ENCODE measurements at places on chromosomes 2 and 18.

DNA sequence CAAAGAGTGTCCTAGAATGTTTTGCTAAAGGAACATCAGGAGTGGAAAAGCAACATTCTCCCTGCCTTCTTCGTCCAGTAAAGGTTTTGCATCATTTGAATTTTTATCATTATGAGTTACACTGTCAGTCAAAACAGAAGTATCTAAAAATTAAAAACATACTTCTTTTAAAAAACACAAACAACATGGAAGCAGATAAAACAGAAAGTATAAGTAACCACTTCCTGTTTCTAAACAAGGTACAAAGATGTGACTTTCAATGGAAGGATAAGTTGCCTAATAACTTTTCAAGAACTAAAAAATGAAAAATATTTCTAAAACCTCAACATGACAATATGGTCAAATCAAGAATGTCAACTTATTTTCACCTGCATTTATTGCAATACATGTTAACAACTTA lies 158.2 kb downstream of the STK39 start:
- no peak for DNase-seq
- no peak overlapping the region for H3K27ac ChIP-seq
- H3K27me3 ChIP-seq = no peaks in the 10 kb centered on the region
- no peak overlapping the region for H3K4me3 ChIP-seq

DNA sequence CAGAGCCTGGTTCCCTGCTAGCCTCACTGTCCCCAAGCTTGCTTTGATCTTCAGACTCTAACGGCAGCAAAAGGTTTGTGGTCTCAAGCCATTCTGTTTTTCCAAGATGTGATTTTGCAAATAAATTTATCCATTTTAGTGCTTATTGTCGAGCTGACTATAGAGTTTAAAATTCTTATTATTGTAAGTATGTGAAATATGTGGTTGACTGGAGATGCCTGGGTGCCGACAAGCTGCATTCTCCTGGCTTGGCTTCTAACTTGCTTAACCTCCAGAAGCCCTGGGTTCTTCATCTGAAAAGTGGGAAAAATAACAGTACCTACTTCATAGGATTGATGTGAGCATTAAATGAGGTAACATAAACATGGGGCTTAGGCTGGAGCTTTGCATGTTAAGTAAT lies 9.9 kb upstream of the EDAR start:
- H3K27me3 ChIP-seq = peaks cover 7% of the 10 kb centered on the region
- H3K4me1 ChIP-seq = no peaks in the 10 kb centered on the region
- no peaks in the 10 kb centered on the region for H3K36me3 ChIP-seq
- peak; percentile 49 for DNase-seq
- H3K4me3 ChIP-seq = no peak overlapping the region

DNA sequence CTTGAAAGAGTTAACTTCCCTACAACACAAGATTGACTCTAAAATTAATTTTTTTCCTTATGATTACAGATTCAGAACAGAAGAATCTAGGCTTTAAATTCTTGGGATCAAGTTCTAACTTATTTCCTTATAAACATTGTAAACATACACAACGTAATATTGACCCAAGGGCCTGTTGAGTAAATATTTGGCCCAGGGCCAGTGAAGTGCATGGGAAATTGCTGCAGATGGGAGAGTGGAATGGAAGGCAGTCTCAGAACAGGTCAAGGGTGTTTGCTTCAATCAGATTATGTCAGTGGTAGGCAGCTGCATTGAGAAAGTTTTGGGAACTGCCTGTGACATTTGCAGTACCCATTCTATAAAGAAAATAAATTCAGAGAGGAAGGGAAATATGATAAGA lies 137.6 kb downstream of the MYO1B start:
- peaks cover 58% of the 10 kb centered on the region for H3K4me1 ChIP-seq
- no peaks in the 10 kb centered on the region for H3K27me3 ChIP-seq
- H3K4me3 ChIP-seq = no peak overlapping the region
- DNase-seq = no peak
- peak overlapping the region; percentile 44 for H3K27ac ChIP-seq

DNA sequence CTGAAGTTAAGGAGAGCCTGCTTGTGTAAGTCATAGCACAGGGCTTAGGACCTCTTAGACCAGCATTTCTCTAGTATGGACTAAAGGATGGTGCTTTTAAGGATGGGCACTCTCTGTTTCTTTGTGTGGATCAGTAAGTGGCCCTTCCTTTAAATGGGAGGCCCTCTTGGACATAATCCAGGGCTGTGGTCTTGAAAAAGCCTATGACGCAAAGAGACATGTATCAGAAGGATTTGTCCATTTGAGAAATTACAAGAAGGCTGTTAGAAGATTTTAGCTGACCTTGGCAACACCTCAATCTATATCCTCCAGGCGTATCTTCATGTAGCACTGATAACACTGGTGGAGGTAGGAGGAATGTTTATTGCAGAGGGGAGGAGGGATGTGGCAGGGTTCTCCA lies 79.2 kb downstream of the PRPF40A start:
- no peak overlapping the region for H3K27ac ChIP-seq
- no peaks in the 10 kb centered on the region for H3K4me1 ChIP-seq
- no peak overlapping the region for H3K4me3 ChIP-seq
- peaks cover 15% of the 10 kb centered on the region for H3K36me3 ChIP-seq
- H3K27me3 ChIP-seq = no peaks in the 10 kb centered on the region

DNA sequence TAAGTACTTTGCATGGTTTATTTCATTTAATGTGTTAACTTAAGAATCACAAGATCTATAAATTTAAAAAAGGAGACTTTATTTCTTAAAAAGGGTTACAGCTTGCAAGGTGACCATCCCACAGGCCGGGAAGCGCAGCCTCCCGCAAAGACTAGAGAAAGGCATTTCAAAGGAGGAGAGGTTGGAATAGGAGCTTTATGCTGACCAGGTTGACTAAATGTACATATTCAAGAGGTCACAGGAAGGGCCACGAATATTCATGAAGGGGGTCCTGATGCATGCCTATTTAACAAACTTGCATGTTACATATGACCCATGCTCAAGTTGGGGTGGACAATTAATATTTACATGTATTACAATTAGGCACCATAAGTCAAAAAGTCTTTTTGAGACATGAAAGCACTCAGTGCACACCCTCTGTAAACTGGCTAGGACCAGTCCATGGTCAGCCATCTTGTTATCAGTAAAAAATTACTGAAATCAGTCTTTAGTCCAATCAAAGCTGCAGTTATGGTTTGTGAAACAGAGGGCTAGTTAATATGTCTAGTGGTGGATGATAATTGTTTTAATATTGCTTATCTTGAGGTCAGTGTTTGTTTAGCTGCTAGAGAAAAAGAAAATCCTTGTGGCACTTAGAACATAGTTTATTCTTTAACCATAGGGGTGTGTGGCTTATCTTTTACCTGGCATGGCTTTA lies 169.3 kb downstream of the KCNE4 start:
- no peak overlapping the region for H3K27ac ChIP-seq
- H3K4me3 ChIP-seq = no peak overlapping the region
- DNase-seq = no peak
- peaks cover 2% of the 10 kb centered on the region for H3K27me3 ChIP-seq
- no peaks in the 10 kb centered on the region for H3K36me3 ChIP-seq
- H3K4me1 ChIP-seq = peaks cover 4% of the 10 kb centered on the region

DNA sequence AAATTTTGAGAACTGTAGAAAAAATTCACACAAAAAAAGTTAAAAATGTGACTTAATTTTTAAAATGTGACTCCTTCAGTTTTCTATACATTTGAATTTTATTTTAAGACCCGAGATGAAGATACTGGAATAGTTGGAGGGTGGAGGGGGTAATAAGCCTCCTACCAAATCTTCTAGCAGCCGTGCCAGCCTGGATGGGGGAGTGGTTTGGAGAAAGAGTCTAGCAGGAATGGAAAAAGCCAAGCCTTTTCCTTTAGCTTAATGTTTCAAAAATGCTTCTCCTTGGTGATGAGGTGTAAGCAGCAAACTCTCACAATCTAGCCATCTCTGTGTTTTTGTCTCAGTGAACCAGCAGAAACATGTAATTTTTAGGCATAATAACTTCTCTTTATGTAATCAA lies 14.7 kb downstream of the CASP8 start:
- no peak overlapping the region for H3K27ac ChIP-seq
- H3K36me3 ChIP-seq = peaks cover 52% of the 10 kb centered on the region
- H3K27me3 ChIP-seq = no peaks in the 10 kb centered on the region
- no peak overlapping the region for H3K4me3 ChIP-seq
- no peaks in the 10 kb centered on the region for H3K4me1 ChIP-seq

DNA sequence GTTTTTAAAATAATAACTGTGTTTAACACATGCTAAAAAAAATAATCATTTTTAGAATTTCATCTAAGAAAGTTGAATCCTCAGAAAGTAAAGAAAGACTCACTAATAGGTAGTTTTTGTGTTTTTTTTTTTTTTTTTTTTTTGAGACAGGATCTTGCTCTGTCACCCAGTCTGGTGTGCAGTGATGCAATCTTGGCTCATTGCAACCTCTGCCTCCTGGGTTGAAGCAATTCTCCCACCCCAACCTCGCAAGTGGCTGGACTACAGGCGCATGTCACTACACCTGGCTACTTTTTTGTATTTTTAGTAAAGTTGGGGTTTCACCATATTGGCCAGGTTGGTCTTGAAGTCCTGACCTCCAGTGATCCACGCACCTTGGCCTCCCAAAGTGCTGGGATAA lies 7.1 kb downstream of the CKAP2L start:
- peak overlapping the region; percentile 43 for H3K27ac ChIP-seq
- H3K36me3 ChIP-seq = peaks cover 30% of the 10 kb centered on the region
- H3K4me1 ChIP-seq = peaks cover 18% of the 10 kb centered on the region
- DNase-seq = no peak
- no peak overlapping the region for H3K4me3 ChIP-seq

DNA sequence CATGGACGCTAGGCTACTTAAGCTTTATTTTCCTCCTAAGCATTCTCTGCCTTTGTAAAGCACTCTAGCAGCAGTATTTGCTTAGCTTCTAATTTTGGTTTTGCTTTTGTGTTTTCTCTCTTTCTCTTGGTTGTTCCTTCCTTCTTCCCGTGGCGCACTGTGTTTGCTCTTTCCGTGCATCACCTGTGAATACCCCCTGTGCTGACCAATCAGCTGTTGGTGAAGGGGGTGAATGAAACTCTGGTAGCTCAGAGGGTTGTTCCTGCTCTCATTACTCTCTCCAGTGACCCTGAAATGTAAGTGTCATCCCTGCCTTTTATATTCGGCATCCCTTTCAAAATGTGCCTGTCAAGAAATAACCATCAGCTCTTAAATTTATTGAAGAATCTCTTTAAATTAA lies 45.5 kb upstream of the TNFRSF11A start:
- H3K4me3 ChIP-seq = no peak overlapping the region
- DNase-seq = no peak
- no peak overlapping the region for H3K27ac ChIP-seq
- no peaks in the 10 kb centered on the region for H3K36me3 ChIP-seq
- peaks cover 35% of the 10 kb centered on the region for H3K4me1 ChIP-seq
- no peaks in the 10 kb centered on the region for H3K27me3 ChIP-seq

DNA sequence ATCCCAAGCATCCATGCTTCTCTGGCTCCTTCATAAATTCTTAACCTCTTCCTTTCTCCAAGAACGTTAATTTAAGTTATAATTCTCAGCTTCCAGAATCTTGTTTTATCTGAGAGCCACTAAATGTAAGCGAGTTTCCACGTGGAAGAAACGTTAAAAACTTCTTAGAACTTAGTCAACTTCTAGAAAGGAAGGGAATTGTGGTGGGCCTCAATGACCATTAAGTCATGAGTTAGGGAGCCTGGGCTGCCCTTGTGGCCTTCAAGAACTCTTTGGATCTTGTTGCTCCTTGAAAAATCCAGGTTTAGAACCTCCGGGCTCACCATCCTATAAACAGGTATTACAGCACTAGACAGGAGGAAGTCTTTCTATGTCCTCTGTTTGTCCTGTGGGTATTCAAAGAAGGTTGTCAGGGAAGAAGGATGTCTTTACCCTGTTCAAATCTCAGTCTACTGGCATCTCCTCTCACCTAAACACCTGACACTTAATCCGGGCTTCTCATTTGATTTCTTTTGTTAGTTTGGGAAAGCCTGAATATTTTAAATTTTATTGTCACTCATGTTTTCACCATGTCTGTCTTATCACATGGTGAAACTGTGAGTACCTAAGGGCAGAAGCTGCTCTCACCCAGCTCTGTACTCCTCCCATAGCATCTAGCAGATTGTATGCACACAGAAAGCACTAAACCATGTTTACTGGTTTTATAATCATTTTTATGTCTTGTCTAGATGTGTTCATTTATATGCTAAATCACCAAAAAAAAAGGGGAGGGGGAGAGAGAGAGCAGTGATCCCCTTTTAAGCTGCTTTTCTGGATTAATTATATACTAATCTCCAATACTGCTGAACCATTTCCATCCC lies 6.3 kb downstream of the RND3 start:
- H3K27me3 ChIP-seq = no peaks in the 10 kb centered on the region
- H3K36me3 ChIP-seq = peaks cover 51% of the 10 kb centered on the region
- H3K4me1 ChIP-seq = peaks cover 85% of the 10 kb centered on the region
- no peak for DNase-seq

GRCh38 chr2:149446748-149447147 lies 116.4 kb downstream of the LYPD6 start:
- no peaks in the 10 kb centered on the region for H3K36me3 ChIP-seq
- no peak overlapping the region for H3K27ac ChIP-seq
- no peak overlapping the region for H3K4me3 ChIP-seq
- H3K4me1 ChIP-seq = no peaks in the 10 kb centered on the region
- DNase-seq = no peak

GRCh38 chr2:11811036-11811654 lies 64.7 kb downstream of the LPIN1 start:
- H3K4me1 ChIP-seq = peaks cover 4% of the 10 kb centered on the region
- no peak overlapping the region for H3K27ac ChIP-seq
- DNase-seq = peak; percentile 83

- peaks cover 2% of the 10 kb centered on the region for H3K4me1 ChIP-seq
- H3K27me3 ChIP-seq = no peaks in the 10 kb centered on the region
- H3K36me3 ChIP-seq = no peaks in the 10 kb centered on the region
- H3K4me3 ChIP-seq = no peak overlapping the region
- DNase-seq = peak; percentile 53
- H3K27ac ChIP-seq = no peak overlapping the region
These were observed 246.4 kb downstream of the KLHL29 start for GRCh38 chr2:23631389-23631788.

Measured in osteoblast (primary cell).